ENCODE measurements at places on chromosomes 5 and 9. TPM values are rescaled to one million over a fixed set of nuclear protein-coding genes. Genes with fewer than 3 reads are reported as not detected.

GRCh38 chr5:40823459-40823858 lies 11.6 kb downstream of the RPL37 start:
- peak overlapping the region; percentile 38 for H3K27ac ChIP-seq
- H3K4me1 ChIP-seq: peaks cover 7% of the 10 kb centered on the region
- no peaks in the 10 kb centered on the region for H3K27me3 ChIP-seq
- H3K4me3 ChIP-seq: no peak overlapping the region
- peaks cover 27% of the 10 kb centered on the region for H3K36me3 ChIP-seq

DNA sequence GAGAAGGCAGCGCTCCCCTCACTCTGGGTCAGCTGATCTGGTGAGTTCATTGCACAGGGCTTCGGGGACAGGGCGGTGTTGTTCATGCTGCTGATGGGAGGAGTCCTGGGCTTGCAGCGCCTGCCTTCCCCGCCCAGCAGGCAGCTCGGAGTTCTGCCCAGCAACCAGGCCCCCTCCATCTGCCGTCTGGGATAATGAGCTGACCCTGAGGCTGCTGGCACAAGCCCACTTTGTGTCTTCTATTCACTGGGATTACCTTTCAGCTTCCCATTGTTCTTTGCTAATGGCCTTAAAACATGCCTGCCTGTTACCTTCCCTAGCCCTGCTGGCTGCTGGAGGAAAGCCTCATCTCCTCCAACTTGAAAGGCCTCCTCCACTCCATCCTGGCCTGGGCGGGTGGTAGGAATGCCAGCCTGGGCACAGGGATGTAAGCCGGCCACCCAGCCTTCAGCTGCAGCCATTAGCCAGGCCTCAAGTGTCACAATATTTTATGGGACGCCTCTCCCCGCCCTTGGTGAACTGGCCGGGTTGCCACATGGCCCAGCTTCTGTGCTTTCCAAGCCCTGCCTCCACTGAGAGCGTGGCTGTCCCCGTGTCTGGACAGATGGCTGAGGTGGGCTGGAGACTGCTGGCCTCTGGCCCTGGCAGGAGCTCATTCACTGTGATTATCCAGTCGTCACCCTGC lies 70.4 kb downstream of the GADD45G start:
- peaks cover 68% of the 10 kb centered on the region for H3K4me1 ChIP-seq
- peak; percentile 61 for DNase-seq
- no peak overlapping the region for H3K27ac ChIP-seq
- H3K27me3 ChIP-seq: peaks cover 21% of the 10 kb centered on the region
- no peak overlapping the region for H3K4me3 ChIP-seq

Gene ZNF354C
- 7.9 TPM for total RNA-seq

DNA sequence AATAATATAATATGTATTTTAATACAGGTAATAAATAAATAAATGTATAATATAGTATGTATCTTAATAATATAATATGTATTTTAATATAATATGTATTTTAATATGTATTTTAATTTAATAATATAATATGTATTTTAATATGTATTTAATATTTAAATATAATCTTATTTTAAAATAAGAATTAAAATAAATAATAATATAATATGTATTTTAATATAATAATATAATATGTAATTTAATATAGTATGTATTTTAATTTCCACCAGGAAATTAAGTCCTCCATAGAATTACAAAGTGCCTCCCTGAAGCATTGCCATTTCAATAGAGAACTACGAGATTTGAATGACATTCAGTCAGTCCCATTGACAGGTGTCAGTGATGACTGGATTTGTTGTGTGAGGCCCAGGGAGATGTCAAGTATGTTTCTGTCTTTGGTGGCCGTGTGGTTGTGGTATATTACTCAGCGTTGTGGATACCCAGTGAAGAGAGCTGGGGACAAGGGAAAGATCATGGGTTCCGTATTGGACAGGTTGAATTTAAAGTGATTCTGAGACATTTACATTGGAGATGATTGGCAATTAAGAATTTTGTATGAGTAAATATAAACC lies 14.2 kb upstream of the C5orf46 start:
- H3K36me3 ChIP-seq: no peaks in the 10 kb centered on the region
- no peak overlapping the region for H3K27ac ChIP-seq
- DNase-seq: no peak
- H3K4me1 ChIP-seq: peaks cover 8% of the 10 kb centered on the region

Gene TMEM252
- total RNA-seq: not detected

Gene SMIM33
- not detected for total RNA-seq

Data from WTC11 (cell line).